A375 (cell line): ENCODE measurements at places on chromosomes 3 and 15. TPM values are rescaled to one million over a fixed set of nuclear protein-coding genes. Genes with fewer than 3 reads are reported as not detected.

The ARGFX gene
- not detected in 2 replicates for total RNA-seq

The LRRC3B gene
- not detected in 2 replicates for total RNA-seq

The ZBTB11 gene
- 18.0 and 20.9 TPM in 2 replicates for total RNA-seq

The TCAIM gene
- total RNA-seq, result 18.2 and 18.9 TPM in 2 replicates

The MTFMT gene
- total RNA-seq, result 21.9 and 77.4 TPM in 2 replicates

The ITGB5 gene
- total RNA-seq, result 257 and 271 TPM in 2 replicates

The LHFPL4 gene
- total RNA-seq, result not detected in 2 replicates

The NDN gene
- total RNA-seq, result 23.5 and 24.9 TPM in 2 replicates

The DUOX1 gene
- total RNA-seq, result not detected in 2 replicates

The CD200 gene
- 0.82 and 0.91 TPM in 2 replicates for total RNA-seq

The LTF gene
- 0.04 TPM in 1 of 2 replicates, not detected in the other for total RNA-seq
